ENCODE measurements at places on chromosomes 16 and 17.
A peak's percentile ranks its signal among the peaks of the same experiment; 100 is the strongest.

GRCh38 chr17:45286286-45286685, 24.4 kb upstream of the SPATA32 start:
- DNase-seq: no peak

- peak; percentile 35 for DNase-seq
Measured at GRCh38 chr16:30382111-30382881, at the start of gene SEPTIN1. SEPTIN1 (minus strand) TSS chr16:30382561; CDS start chr16:30382542, 19 bp downstream.

DNA sequence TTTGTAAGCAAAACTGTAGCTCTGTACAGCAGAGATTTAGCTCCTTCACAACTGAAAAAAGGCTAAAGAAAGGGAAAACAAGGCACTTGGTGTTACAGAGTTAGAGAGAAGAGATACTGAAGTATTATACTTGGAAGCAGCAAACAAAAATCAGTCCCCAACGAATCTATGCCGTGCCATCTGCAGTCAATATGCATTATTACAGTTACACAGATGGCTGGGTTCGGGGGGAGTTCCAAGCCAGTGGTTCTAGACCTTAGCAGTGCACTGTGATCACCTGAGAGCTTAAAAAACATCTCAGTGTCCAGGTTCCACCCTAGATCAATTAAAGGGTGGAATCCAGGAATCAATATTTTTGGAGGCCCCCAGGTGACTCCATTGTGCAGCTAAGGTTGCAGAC, 489.9 kb downstream of the SHISA9 start:
- DNase-seq: no peak

DNA sequence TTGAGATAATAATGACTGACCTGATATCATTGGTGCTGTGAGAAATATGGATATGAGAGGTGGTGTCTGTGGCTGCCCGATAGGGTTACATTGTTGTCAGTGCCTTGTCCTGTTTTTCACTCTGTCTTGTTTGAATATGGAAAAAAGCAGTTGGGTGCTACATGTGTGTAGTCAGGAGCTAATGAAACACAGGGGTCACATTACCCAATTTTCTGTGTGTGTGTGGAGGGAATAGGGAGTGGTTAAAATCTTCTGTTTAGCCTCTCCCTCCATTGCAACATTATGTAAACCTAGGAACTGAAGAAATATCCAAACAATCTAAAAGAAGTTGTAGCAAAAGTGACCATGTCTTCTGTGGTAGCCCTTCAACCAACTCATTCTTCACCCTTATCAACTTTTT, 527.7 kb upstream of the SOX9 start:
- no peak for DNase-seq

DNA sequence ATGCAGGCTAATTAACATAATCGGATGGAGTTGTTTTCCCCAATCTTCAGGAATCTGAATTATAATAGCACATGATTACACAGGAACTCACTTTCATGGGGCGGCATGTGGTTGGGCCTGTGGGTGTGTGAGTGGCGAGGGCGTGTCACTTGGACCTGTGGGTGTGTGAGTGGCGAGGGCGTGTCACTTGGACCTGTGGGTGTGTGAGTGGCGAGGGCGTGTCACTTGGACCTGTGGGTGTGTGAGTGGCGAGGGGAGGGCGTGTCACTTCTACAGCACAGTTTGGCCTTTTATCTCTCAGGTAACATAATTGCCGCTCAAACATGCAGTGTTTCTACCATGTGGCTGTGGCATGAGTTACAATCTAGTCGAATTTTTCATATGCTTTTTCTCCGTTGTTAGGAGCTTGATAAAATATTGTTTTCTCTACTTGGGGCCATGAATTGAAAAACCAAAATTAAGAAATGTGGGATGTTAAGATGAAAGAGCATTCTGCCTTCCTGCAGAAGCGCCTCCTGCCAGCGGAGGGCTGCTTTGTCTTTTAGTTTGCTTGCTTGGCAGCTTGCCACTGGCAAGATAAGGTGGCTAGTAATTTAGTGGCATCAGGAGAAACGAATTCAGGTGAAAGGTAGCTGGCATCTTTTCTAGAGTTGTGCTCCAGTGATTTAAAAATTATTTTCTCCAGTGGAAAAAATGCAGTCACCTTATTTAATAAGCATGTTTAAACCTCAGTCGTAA, 36.2 kb downstream of the USP10 start:
- DNase-seq: no peak

GRCh38 chr16:4924593-4925292, 12.2 kb downstream of the PPL start:
- no peak for DNase-seq

DNA sequence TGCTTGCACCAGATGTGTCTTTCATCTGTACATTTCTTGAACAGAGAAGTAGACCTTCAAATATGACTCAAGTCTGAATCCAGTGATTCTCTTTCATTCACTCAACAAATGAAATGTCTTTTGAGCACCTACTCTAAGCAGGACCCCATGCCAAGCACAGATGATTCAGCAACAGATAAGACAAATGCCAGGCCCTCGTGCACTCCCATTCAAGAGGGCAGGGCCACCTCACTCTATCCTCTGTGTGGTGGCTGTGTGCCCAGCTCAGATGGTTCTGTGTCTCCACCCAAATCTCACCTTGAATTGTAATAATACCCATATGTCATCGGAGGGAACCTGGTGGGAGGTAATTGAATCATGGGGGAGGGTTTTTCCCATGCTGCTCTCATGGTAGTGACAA, 74.1 kb upstream of the NKD1 start:
- no peak for DNase-seq

GRCh38 chr17:1505586-1505985, 10.8 kb downstream of the INPP5K start:
- DNase-seq: no peak

DNA sequence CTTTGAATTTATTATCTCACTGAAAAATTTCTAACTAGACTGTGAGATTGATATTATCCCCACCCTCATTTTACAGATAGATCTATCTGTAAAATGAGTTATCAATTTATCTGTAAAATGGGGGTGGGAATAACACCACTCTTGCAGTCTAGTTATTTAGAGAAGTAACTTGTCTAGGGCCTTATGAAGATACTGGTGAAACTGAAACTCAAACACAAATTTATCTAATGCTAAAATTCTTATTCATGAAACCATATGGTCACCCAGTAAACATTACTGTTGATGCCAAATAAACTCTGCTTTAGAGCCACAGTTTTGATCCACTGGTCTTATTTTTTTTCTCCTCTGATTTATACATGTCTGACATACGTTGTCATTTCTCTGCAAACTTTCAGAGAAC, 52.1 kb upstream of the SMIM36 start:
- no peak for DNase-seq

DNA sequence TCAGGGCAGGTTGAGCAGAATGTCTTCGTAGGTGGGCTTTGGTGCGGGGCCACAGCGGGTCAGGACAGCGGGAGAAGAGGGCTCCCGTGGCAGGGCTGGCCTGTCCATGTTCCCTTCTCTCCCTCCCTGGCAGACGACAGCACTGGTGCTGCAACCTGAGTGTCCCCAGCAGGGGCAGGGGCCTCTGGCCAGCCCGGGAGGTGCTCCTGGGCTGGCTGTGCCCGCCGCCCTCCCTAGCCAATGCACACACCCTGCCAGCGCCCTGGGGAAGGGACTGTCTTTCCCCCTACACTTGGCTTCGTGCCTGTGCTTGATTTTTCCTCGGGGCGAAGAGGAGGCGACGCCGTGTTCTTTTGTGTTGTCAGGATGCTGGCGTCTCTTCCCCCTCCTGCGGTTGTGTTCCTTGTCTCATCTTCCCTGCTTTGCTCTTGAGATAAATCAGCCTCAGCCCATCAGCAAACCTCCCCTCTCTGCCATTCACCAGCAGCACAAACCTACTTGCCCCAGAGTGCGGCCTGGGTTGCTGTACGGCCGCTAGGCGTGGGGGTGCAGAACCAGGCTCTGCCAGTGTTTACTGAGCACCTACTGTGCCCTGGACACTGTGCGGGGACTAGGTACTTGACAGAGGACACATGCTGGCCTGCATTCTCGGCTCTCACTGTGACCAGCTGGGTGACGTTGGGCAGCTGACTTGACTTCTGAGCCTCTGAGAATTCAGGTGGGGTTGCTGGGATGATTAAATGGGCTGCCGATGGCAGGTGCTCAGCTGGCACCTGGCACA, 237.3 kb upstream of the CIBAR2 start:
- DNase-seq: no peak

GRCh38 chr17:3551189-3551588, 6.4 kb downstream of the TRPV3 start:
- DNase-seq: no peak

GRCh38 chr17:45129940-45130680, 2.2 kb downstream of the PLCD3 start:
- no peak for DNase-seq

DNA sequence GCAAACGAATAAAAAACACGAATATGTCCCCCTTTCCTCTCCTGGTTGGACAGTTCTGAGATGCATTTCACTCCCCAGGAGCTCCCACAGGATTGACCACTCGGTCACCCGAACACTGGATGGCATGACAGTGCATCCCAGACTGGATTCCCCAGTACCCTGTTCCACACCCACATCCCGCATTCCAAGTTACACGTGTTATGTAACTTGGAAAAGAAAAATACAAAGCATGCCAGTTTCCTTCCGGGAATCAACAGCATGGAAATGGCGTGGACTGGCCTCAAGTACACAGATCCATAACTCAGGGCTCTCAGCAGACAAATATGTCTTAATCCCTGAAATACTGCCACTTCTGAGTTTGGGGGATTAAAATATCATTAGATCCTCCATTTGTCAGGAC, 12.6 kb upstream of the KLHL36 start:
- DNase-seq: no peak

GRCh38 chr16:70627696-70628095, 18.7 kb upstream of the IL34 start:
- DNase-seq: no peak

GRCh38 chr17:80384078-80384960, 30.6 kb upstream of the ENDOV start:
- DNase-seq: peak; percentile 29

DNA sequence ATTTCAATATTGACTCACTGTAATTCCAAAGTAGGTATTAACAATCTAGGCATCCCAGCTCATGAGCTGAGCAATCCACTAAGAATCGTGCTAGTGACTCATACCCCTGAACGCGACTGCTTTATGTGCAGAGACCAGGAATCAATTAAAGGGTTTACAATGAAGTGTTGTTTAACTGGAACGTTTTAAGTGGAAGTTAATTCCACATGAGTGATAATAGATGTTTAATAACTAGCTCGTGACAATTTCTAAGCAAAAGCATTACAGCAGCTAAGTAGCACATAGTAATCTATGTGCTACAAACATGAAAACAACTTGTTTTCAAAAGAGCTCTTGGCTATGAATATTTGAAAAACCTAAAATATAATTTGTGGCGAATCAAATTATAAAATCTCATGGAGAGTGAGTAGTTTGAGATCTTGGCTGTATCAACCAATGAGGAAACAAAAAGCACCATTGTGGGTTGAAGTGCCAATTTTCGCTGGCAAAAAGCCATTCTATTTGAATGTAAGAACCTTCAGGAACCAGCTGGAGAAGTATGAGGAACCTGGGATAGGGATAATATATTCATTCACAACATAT, 9.4 kb downstream of the GJC1 start:
- peak; percentile 22 for DNase-seq

DNA sequence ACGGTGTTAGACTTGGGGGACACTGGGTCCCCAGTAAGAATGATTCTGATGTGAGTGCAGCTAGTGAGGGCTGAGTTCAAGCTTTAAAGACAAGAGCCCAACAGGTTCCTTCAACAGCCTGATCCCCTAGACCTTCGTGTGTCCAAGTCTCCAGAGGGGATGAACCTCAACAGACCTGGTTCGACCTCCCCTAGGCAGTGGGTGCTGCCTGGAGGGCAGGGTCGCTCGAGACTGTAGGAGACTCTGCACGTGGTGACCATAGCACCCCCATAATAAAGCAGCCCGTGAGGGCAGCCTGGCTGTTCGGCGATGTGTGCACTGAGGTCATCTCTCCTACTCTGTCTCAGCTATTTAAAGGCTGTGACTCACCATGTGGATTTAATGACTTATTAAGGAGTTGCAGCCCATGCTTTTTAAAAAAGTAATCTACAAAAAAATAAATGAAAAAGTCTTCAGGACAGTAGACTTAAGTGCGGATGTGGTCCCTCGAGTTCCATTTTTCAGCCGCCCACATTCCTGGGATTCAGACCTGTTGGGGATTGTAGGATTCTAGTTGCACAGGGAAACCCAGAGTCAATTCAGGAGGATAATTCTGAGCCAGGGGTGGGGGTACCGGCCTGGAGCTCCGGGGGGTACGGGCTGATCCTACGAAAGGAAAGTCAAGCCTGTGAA, 23.4 kb upstream of the METRNL start:
- peak; percentile 77 for DNase-seq

DNA sequence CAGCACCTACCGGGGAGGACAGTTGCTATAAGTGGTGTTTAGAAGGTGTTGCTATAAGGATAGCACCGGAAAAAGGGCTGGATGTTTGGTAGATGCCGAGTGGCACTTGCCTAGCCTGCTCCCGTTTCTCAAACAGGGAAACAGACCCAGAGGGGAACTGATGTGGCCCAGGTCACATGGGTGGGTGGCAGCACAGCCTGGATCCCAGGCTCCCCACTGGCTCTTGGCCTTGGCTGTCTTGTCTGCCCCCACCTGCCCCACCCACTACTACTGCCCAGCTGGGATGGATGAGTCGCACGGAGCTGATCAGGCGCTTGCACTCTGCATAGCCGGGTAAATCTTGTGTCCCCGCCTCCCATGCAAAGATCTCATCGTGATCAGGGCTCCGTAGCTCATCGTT, 7.2 kb downstream of the SMTNL2 start:
- no peak for DNase-seq

- DNase-seq: no peak
Measured at GRCh38 chr17:40938981-40939380, 1.5 kb upstream of the KRT23 start.

GRCh38 chr17:30476726-30477082, 504 bp upstream of the GOSR1 start:
- no peak for DNase-seq

GRCh38 chr17:74088285-74088933, 115.1 kb upstream of the RPL38 start:
- DNase-seq: no peak

DNA sequence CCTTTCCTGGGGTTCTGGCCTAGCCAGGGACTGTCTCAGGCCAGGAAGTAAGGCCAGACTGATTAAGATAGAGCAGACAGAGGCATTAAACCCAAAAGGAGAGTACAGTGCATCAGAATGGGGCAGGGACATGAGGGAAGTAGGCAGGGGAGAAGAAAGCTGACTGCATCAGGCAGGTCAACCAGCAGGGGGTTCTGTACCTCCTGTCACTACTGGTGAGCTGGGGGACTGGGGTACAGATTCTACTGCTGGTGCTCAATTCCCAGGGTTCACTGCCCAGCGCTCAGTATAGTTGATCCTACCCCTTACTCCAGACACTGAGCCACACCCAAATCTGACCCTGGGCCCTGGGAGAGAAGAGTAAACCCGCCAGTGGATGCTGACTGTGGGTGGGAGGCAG, 12.9 kb upstream of the MTMR4 start:
- no peak for DNase-seq

GRCh38 chr16:74700438-74701225, at the start of gene MLKL:
MLKL (minus strand) TSS chr16:74700862; CDS start chr16:74695757, 5,105 bp downstream.
- DNase-seq: peak; percentile 72
